ENCODE measurements at places on chromosomes 3 and 15. TPM values are rescaled to one million over a fixed set of nuclear protein-coding genes. Genes with fewer than 3 reads are reported as not detected.

GRCh38 chr3:107662124-107662507, 139.4 kb downstream of the BBX start:
- H3K36me3 ChIP-seq = no peaks in the 10 kb centered on the region
- H3K27me3 ChIP-seq = no peaks in the 10 kb centered on the region
- H3K4me1 ChIP-seq = peaks cover 12% of the 10 kb centered on the region
- DNase-seq = no peak
- no peak overlapping the region for H3K4me3 ChIP-seq

DNA sequence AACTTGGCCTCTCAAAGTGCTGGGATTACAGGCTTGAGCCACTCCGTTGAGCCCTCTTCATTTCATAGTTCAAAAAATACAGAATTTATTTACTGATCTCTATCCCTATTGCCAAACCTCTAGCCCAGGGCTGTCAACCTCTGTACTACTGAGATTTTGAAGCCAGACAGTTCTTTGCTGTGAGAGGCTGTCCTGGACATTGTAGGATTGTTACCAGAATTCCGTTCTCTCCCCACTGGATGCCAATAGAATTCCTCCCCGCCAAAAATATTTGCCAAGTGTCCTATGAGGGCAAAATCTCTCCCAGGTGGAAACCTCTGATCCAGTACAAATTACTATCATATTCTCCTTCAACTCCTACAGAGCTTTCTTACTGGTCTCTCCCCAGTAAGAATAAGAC, 29.6 kb upstream of the ADAMTS9 start:
- H3K27me3 ChIP-seq = no peaks in the 10 kb centered on the region
- H3K4me1 ChIP-seq = no peaks in the 10 kb centered on the region

- H3K27me3 ChIP-seq = no peaks in the 10 kb centered on the region
- no peak for DNase-seq
- H3K4me1 ChIP-seq = peaks cover 5% of the 10 kb centered on the region
- H3K4me3 ChIP-seq = no peak overlapping the region
- no peak overlapping the region for H3K27ac ChIP-seq
These were observed 27.8 kb downstream of the PDE8A start for GRCh38 chr15:85009435-85009834.

- H3K27me3 ChIP-seq = no peaks in the 10 kb centered on the region
- no peak overlapping the region for H3K27ac ChIP-seq
- no peaks in the 10 kb centered on the region for H3K4me1 ChIP-seq
These were observed 495.2 kb upstream of the EPHA6 start for GRCh38 chr3:96319166-96319565.

DNA sequence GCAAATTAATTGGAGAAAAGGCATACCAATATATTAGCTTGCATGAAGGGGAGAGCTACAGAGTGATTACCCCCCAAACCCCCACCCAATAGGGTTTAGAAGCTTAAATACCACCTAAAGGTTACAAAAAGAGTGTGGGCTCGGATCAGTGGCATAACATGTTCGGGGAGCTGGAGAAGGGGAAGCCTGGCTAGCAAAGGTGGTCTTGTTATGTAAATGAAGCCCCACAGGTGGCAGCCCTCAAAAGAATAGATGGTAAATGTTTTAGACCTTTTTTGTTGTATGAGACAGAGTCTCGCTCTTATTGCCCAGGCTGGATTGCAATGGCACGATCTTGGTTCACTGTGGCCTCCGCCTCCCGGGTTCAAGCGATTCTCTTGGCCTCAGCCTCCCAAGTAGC, 10.9 kb upstream of the PXK start:
- peaks cover 14% of the 10 kb centered on the region for H3K36me3 ChIP-seq
- H3K4me3 ChIP-seq = no peak overlapping the region
- H3K27ac ChIP-seq = no peak overlapping the region
- no peaks in the 10 kb centered on the region for H3K27me3 ChIP-seq

DNA sequence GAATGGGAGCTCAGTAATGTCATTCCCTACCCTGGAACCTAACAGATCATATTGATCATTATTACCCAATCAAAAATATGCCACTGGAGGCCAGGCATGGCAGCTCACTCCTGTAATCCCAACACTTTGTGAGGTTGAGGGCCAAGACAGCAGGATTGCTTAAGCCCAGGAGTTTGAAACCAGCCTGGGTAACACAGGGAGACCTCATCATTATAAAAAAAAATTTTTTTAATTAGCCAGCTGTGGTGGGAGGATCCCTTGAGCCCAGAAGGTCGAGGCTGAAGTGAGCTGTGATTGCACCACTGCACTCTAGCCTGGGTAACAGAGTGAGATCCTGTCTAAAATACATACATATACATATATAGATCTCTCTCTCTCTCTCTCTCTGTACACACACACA, 10.2 kb downstream of the IGDCC4 start:
- no peak for DNase-seq
- no peak overlapping the region for H3K27ac ChIP-seq
- H3K4me3 ChIP-seq = no peak overlapping the region
- peaks cover 8% of the 10 kb centered on the region for H3K4me1 ChIP-seq

DNA sequence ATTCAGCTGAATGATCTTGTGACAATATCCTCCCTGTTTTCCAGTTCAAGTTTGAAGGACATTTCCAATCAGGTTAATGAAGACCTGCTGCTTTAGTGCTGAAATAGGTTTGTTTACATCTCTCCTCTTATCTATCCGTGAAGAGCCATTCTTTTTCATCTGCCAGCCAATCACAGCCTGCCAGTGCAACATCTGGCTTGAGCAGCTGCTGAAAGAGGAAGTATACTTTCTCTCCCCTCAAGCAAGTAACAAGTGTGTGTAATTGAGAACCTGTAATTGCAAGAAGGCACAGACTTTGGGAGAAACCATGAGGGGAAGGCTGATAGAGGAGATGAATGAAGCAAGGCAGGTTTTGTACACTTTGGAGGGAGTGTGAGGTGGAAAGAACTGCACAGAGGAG, 404.3 kb downstream of the AGBL1 start:
- no peak overlapping the region for H3K4me3 ChIP-seq
- no peaks in the 10 kb centered on the region for H3K27me3 ChIP-seq
- H3K27ac ChIP-seq = no peak overlapping the region
- H3K4me1 ChIP-seq = no peaks in the 10 kb centered on the region
- no peak for DNase-seq
- no peaks in the 10 kb centered on the region for H3K36me3 ChIP-seq

- H3K4me1 ChIP-seq = no peaks in the 10 kb centered on the region
- no peaks in the 10 kb centered on the region for H3K27me3 ChIP-seq
- no peak overlapping the region for H3K27ac ChIP-seq
- H3K36me3 ChIP-seq = no peaks in the 10 kb centered on the region
- no peak for DNase-seq
These were observed 459.6 kb upstream of the WNT5A start for GRCh38 chr3:55946574-55947160.

- H3K36me3 ChIP-seq = peaks cover 64% of the 10 kb centered on the region
- no peaks in the 10 kb centered on the region for H3K27me3 ChIP-seq
- H3K4me1 ChIP-seq = peaks cover 87% of the 10 kb centered on the region
These were observed 9.9 kb downstream of the FYCO1 start for GRCh38 chr3:45985532-45986302.

The RASGRF1 gene
- total RNA-seq = not detected

The SAMMSON gene
- not detected for total RNA-seq
